Activated CD8-positive, alpha-beta memory T cell treated with anti-CD3 and anti-CD28 coated beads, Interleukin-2, amount 10 ng/mL, durations not matched to agents 7 days and 5 days (primary cell): ENCODE measurements at places on chromosomes 7 and 10.

GRCh38 chr7:113521468-113521867, 397.3 kb downstream of the PPP1R3A start:
- no peak for DNase-seq

GRCh38 chr10:23217471-23217870, 25.4 kb downstream of the PTF1A start:
- no peak for DNase-seq

DNA sequence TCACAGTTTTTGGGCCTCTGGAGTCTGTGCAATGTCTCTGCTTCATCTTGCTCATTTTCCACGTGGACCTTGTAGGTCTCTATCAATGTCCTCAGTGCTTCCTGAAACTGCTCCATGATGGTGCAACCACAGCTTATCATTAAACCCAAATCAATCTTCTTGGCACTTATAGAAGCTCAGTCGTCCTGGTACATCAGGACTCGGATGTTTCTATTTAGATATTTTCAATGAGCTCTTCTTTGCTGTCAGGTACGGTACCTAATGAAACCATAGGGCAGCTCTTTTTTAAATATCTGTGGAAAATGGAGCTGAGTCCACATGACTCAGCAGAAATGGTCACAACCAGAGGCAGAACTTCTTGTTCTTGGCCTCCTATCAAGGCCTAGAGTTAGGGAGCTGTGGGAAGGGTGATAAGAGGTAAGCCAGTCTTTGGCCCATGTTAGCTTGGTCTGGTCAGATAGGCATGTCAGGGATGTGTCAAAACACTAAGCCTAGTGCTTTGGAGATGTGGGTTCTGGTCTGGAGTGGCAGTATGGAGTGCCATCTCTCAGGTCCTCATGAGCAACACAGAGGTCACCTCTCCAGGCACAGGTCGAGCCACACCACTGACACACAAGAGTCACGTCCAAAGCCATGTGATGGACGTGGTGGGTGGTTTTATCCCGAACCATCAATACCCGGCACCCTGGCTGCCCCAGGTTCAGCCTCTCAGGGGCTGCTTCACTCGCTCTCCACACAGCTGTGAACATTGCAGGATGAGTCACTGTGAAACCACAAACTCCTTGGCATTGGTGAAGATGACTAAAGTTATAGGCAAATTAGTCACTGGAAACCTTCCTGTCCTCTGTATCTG, 87.0 kb downstream of the TBXAS1 start:
- peak; percentile 87 for DNase-seq

DNA sequence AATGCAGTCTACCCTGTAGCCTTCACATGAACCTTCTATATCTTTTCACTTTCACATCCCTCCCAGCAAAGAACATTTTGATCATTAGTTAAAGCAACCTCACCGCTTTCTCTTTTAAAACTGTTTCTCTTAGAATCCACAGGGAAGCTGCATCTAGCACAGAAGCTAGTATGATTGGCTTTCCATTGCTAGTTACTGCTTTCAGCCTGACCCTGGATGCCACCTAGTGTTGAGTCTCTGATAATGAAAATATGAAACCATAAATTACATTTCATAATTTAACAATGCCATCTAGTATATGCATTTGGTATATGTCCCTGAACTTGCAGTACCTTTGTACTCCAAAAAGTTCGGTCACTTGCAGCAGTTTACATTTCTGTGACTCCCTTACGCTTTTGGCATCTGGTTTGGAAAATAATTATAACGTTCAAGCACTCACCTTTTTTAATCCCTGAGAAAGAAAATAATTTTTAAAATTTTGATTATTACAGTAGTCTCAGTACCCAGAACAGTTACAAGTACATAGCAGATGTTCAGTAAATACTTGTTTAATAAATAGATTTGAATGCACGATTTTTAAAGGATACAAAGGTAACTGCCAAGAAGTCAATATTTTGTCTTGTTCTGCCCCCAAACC, 22.7 kb downstream of the CISD1 start:
- peak; percentile 41 for DNase-seq

GRCh38 chr10:62155054-62155680, 113.5 kb downstream of the RTKN2 start:
- no peak for DNase-seq

DNA sequence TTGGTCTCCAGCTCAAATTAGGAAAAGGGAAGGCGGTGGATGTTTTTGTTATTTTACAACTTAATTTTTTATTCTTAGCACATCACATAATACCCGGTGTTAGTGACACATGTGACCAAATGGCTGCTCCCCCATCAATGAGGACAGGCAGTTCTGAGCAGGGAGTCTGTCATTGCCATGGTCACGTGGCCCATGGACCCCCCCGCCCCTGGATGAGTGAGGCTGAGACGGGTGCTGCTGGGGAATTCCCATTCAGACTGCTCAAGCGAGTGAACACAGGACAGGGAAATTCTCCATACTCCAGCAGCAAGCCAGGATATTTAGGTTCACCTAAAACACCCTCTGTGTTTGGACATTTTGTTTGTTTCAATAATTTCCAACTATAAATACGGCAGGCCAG, 34.7 kb upstream of the SLC35B4 start:
- no peak for DNase-seq

DNA sequence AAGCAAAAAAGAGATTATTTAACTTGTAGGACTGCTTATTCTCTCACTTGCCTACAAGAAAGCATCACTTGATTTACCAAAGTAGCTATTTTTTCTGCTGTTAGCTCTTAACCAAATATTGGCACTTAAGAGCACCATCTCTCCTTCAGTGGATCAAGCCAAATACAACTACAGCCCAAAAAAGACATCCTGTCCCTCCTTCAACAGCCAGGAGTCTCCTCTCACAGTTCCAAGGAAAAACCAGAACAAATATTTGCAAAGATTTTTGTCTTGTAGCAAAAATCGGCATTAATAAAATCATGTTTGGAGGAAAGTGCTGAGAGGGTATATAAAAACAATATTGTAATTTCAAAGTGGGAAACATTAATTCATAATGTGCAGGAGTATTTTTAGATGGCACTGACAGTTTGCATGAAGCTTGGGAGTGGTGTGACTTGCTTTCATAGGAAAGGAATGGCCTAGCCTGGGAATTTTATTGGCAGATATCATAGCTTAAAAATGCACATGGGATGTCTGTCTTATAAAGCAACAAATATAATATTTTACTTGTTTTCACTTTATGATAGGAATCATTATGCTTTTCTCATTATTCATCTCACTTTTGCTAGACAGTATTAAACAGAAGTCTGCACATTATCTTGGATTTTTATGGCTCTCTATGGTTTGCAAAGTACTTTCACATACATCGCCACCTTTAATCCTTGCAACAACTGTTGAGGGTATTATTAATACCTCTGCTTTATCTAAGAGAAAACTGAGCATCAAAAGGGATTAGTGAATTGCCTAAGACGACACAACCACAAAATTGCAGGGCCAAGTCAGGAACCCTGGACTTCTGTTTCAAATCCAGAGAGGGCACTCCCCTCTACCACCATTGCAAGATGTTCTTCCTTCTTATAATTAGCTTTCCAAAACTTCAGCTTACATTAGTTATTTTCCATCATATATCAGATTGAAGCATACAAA, 103.5 kb downstream of the AGMO start:
- no peak for DNase-seq

GRCh38 chr10:22626784-22627183, 87.6 kb downstream of the PIP4K2A start:
- no peak for DNase-seq

- DNase-seq = no peak
Observed at GRCh38 chr7:40746841-40747556, 612.2 kb downstream of the SUGCT start.

GRCh38 chr7:12731214-12731656, 43.8 kb downstream of the ARL4A start:
- DNase-seq = peak; percentile 56

DNA sequence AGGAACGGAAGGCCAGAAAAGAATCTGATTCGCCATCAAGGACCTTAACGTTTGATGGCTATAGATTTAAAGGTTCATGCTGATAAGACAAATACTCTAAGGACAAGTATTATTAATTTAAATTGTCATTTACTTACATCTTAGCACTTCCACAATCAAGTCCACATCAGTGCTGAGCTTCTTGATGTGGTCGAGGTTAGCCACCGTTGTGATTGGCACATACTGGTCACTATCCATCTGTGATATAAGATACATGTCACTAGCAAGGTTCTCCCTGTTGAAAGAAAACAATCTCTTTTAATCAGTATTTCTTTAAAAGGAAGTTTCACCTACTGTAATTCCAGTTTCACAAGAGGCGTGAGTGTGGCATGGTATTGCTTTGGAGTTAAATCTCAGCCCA, 88.7 kb downstream of the LARP4B start:
- DNase-seq = no peak

DNA sequence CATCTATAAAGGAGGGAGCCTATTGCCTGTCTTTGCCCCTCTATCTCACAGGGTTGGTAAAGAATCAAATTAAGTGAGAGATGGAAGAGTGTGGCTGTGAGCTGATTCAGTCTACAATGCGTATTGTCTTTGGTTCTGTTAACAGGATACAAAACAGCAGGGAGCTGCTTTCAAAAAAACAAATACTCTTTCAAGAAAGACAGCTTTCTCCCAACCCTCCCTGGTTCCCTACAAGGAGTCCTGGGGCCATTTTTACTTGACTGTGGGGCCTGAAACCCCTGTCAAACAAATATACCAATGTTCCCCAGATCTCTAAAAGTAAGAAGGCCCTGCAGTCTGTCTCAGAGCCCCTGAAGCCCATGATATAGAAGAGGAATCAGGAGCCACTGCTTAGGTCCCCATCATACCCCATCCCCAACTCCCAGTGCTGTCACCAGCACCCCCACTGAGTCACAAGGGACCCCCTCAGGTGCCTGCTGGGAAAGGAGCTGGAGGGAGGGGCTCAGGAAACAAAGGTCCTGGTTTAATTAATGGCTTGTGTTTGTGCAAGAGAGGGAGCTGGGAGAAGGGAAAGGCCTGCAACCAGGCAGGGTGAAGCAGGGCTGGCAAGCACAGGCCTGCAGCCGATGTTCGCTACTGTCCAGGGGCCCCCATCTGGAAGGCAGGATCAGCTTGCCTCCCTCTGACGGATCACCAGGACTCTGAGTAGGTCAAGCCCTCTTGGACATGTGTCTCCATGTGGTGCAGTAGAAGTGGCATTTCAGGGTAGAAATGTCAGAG, 182.0 kb upstream of the GHITM start:
- DNase-seq = no peak

- DNase-seq = no peak
Observed at GRCh38 chr7:138303230-138304070, 156.6 kb upstream of the TRIM24 start.

GRCh38 chr10:3865565-3865964, 80.6 kb upstream of the KLF6 start:
- DNase-seq = no peak
